ENCODE measurements at places on chromosomes 7 and 10. TPM values are rescaled to one million over a fixed set of nuclear protein-coding genes. Genes with fewer than 3 reads are reported as not detected.

POLR2J gene
- total RNA-seq, result 9.6 TPM

ZNF33B gene
- total RNA-seq, result 50.5 TPM

TRIM74 gene
- total RNA-seq, result not detected

CYP2C19 gene
- 0.36 TPM for total RNA-seq

SPDYE1 gene
- total RNA-seq, result 0.09 TPM

HOXA13 gene
- total RNA-seq, result not detected

- no peak for DNase-seq
These were observed 150.2 kb upstream of the FZD8 start for GRCh38 chr10:35792291-35792690.

OR2A5 gene
- not detected for total RNA-seq

DLX5 gene
- not detected for total RNA-seq

- no peak for DNase-seq
These were observed 76.1 kb upstream of the HDAC9 start for GRCh38 chr7:18419456-18419855.

GRCh38 chr7:2837496-2837895 lies 6.6 kb downstream of the GNA12 start:
- DNase-seq, result no peak

- peak; percentile 58 for DNase-seq
These were observed 23.9 kb downstream of the OPALIN start for GRCh38 chr10:96334616-96335526.

DNA sequence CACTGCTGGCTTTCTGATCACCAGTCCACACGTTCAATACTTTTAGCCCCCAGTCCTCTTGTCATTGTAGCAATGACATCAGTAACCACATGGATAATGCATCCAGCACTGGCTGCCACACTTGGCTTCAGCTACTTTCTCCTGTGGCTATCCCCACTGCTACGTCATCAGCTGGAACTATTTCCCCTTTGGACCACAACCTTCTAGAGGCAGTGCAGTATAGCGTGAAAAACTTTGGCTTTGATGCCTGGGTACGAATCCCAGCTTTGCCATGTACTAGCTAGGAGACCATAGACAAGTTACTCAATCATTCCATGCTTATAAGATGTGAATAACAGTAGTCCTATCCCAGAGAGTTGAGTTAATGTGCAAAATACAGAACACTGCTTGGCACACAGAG lies 63.2 kb downstream of the CCDC3 start:
- no peak for DNase-seq

MUC3A gene
- total RNA-seq, result 1.5 TPM

Measured in cerebellum (tissue), 4 donors.